DMS 273 treated with DMSO at 0.1 percent for 48 hours (cell line): ENCODE measurements at places on chromosomes 2 and 18.

GRCh38 chr2:134818321-134818720, 20.1 kb upstream of the ACMSD start:
- no peak for DNase-seq

DNA sequence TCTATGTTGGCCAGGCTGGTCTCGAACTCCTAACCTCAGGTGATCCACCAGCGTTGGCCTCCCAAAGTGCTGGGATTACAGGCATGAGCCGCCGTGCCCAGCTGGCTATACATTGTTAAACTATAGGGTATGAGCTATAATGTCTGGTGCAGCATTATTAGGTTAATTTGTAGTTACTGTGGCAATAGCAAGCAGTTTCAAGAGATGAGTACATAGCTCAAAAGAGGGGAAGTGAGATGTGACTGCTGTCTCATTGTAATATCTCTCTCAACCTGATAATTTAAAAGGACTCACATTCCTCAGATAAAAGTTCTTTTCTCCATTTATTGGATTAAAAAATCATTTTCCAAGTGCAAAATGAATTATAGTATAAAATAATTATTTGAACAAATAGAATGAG, 116.4 kb downstream of the INO80D start:
- no peak for DNase-seq

GRCh38 chr2:30366199-30366691, 80.8 kb upstream of the LCLAT1 start:
- DNase-seq, result no peak

DNA sequence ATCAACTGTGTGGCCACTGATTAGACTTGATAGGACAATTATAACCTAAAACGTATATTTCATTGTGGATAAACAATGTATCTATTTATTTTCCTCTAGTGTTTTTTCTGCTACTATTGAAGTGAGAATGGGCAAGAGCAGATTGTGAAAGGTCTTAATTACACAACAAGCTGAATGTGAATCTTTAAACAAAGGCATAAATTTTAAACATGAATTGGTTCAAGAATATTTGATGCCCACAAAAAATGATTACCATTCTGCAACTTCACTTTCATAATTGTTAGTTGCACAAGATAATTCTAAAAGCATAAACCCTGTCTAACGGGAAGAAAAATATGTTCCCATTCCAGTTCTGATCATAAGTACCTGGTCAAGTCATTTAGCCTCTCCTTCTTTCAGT, 285.6 kb downstream of the GULP1 start:
- DNase-seq, result no peak

DNA sequence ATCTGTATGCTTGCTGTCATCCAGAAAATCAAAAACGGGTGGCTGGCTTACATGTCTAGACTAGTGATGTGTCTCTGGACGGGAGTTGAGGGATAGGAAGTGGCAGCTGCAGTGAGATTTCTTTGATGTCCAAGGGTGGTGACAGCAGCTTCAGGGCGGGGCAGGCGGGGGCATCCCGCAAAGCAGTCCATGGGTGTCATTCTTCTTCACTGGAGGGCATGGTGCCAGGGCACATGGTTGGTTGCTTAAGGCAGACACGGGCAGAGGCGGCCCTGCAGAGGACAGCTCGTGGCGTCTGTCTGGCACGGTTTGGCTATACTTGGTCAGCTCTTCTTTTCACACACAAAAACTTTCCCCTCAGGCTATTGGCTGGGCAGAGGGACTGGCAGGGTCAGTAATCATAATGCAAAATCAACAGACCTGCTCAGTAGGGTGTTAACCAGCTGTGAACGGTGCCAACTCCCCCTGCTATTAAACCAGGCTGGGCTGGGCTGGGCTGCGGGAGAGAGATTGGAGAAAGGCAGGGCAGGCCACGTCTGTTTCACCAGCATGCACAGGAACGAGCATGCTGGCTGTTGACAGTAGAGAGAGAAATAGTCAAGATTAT, 63.7 kb downstream of the COL4A3 start:
- DNase-seq, result peak; percentile 89

- DNase-seq, result no peak
These were observed 5.0 kb downstream of the HRH4 start for GRCh38 chr18:24465486-24465885.

DNA sequence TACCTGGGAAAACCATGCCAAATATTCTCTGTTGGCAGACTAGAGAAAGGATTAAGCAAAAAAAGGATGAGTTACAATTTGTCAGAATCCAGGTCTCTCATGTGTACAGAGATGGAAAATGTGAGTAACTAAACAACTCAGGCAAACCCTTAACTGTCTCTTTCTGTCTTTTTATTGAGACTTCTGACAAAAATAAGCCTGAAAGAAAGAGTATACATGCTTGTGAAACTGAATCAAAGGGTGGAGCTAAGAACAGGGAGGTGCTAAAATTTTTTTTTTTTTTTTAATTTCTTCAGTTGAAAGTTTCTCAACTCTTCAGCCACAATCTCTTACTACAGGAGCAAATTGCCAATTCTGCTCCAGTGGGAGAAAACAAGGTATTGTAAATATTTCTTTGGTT, at the start of gene SERPINB10:
Gene SERPINB10, plus strand, starts transcription at position 295 of the 400 bp plus-strand sequence. CDS start 7,553 bp downstream, outside the sequence.
- no peak for DNase-seq

DNA sequence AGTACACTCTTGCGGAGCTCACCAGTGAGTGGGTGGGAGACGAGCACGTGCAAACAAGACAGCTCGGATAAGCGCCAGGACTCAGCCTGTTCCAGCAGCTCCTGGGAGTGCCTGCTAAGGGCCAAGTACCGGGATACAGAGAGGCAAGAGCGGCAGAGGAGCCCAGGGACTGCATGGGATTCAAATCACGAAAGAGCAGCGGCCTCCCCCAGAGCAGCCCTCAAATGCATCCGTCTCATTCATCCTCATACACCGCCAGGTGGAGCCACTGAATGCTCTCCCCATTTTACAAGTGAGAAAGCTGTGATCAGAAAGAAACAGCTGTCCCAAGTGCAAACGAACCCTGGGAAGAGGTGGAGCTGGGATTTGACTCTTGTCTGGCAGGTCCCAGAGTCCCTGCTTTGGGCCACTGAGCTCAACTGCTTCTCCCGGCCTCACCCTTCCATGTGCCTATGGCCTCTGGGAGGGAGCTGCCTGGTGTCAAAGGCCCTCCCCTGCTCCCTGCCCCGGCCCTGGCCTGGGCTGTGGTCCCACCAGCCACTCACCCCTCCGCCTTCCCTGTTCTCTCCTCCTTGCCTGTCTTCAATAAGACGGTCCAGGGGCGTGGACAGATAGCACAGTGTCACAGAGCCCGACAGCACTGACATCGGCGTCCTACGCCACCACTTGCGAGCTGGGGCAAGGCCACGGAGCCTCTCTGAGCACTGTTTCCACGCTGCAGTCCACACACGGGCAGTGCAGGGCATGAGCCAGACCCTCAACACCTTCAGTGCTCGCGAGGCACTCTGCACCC, 72.8 kb upstream of the TAF1B start:
- DNase-seq, result peak; percentile 77

- no peak for DNase-seq
These were observed 106.6 kb upstream of the MSH6 start for GRCh38 chr2:47676261-47676926.

- no peak for DNase-seq
These were observed 45.9 kb upstream of the EGR4 start for GRCh38 chr2:73339201-73339600.

GRCh38 chr2:36486521-36487044, 111.4 kb downstream of the FEZ2 start:
- no peak for DNase-seq

GRCh38 chr18:48335829-48336228, 73.4 kb downstream of the ZBTB7C start:
- DNase-seq, result no peak

DNA sequence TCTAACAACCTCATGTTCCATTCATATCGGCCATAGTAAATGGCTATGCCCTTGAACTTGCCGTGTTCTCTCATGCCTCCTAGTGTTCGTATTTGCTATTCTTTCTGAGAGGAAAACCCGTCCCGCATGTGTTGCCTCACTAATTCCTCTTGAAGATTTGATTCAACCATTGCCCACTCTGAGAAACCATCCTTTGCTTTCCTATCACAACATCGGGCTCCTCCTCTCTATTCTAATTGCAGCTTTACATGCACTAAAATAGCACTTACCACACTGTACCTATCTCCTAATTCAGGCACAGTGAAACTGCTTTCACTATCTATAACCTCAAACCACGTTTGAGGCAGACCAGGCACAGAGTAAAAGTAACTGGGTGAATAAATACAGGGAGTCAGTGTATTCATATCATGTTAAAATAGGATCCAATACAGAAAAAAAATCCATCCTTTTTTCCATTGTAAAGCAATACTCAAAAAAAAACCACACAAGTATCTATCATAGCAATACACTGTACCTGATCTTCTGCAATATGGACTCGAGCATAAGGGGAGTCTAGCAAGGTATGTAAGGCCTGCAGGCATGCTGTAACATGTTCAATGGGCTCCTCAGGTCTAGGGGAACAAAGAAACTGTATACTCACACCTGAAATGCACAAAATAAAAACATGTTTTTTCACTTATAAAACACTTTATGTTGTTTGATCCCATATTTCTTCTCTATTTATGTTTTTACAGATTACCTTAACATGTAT, 39.0 kb upstream of the STRN start:
- DNase-seq, result no peak

- DNase-seq, result no peak
These were observed 181.0 kb downstream of the AGAP1 start for GRCh38 chr2:235674812-235675211.

- no peak for DNase-seq
These were observed 41.6 kb downstream of the SEMA4F start for GRCh38 chr2:74695663-74696062.

- no peak for DNase-seq
These were observed 134.1 kb upstream of the CREB1 start for GRCh38 chr2:207395535-207396251.

DNA sequence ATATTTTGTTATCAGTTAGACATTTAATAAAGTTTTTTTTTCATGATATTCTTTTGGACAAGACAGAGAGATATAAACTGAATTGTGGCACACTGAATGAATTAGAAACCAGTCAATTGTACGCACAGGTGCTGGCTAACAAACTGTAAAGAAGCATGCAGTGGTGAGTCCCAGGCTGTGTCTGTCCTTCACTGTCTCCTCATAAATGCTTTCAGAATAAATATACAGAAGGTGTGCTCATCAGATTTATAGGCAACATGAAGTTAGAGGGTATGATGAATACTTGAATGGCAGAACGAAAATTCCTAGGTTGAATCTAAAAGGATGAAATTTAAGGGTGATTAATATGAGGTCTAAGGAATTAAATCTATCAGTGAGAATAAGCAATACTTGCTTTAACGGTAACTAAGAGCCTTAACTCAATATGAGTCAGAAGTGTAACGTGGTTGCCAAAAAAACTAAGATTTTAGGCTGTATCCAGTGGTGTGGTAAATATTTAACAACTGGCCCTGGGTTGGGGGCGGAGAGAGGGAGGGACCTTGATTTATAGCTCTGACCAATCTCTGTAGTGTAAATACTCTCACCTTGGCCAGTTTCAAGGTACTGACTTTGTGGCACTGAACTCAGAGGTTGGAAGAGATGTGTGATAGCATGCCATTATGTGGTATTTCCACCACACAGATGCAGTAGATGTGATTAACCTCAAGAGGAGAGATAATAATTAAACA, 41.9 kb upstream of the AAK1 start:
- DNase-seq, result no peak
